ENCODE measurements at places on chromosomes 5 and 9.

GRCh38 chr9:8857068-8857925, 1057.7 kb upstream of the DMAC1 start:
- DNase-seq, result no peak

- no peak for DNase-seq
These were observed 159.4 kb downstream of the PIK3R1 start for GRCh38 chr5:68374796-68375518.

DNA sequence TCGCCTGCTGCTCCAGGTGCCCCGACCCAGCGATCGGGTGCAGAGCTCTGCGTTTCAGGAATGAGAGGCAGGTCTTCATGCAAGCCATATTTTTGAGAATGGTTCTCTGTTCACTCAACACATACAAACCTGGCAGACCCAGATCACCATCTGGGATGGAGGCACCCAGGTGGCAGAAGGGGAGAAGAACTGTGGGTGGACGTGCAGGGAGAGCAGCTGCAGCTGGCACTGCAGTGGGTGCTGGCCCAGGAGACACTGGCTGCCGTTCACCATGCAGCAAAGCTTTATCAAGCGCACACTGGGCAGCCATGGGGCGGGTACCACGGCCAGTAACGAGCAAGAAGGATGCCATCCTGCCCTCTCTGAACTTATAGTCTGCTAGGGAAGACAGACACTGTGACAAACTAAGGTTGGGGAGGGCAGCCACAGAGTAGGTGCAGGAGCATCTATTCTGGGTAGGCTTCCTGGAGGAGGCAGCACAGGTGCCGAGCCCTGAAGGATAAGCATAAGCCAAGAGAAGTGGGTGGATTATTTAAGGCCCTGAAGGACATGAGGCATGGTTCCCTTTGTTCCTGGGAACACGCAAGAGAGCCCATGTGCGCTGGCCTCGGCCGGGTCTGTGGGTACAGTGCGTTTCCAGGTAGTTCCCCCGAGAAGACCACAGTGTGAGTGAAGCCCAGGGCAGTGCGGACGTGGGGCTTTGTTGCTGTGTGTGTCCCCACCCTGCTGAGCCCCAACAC, 46.2 kb upstream of the FCN2 start:
- no peak for DNase-seq

GRCh38 chr5:36059571-36060419, 6.9 kb downstream of the UGT3A2 start:
- DNase-seq, result no peak

DNA sequence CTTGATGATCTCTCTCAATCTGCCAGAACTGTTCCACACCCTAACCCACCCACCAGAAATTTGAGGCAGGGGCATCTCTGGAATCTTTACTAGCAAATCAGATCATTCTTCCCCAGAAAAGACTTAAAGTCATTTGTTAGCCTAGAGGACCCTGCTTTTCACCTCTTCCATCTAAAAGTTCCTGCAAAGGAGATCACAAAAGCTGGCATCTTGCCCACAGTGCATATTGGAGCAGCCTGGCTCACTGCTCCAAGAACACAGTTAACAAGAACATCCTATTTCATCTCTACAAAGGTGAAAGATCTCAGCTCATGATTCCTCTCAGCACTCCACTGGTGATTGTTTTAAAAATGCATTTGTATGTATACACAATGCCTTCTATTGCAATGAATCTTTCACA, 36.3 kb downstream of the GABRP start:
- no peak for DNase-seq
